ENCODE measurements at places on chromosomes 7 and 10.

GRCh38 chr10:121771966-121772365, 155.9 kb downstream of the ATE1 start:
- no peak for DNase-seq

- DNase-seq = no peak
These were observed 57.8 kb upstream of the WIPF3 start for GRCh38 chr7:29748286-29749099.

DNA sequence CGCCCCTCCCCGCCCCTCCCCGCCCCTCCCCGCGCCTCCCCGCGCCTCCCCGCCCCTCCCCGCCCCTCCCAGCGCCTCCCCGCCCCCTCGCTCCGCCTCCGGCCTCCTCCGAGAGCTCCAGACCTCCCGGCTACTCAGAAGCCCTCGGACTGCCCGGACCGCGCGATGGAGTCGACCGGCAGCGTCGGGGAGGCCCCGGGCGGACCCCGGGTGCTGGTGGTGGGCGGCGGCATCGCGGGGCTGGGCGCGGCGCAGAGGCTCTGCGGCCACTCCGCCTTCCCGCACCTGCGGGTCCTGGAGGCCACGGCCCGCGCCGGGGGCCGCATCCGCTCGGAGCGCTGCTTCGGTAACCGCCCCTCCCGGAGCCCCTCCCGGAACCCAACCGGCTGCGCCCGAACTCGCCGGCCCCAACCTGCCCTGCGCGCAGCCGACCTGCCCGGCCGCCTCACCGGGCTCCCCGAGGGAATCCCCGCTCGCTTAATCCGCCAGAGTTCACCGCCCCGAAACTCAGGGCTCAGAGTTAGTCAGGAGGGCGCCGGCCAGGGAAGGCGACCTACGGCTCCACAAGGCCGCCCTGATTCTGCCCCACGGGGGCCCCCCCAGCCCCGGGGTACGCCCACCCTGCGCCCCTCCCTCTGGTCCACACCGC, at the start of gene PAOX:
PAOX (plus strand) TSS at position 111 of the 649 bp plus-strand sequence; CDS start at position 166, 55 bp downstream.
- DNase-seq = peak; percentile 73

- DNase-seq = no peak
These were observed 100.7 kb upstream of the PRKCQ start for GRCh38 chr10:6680735-6681134.

GRCh38 chr7:22435720-22436119, 64.3 kb downstream of the STEAP1B start:
- DNase-seq = no peak

DNA sequence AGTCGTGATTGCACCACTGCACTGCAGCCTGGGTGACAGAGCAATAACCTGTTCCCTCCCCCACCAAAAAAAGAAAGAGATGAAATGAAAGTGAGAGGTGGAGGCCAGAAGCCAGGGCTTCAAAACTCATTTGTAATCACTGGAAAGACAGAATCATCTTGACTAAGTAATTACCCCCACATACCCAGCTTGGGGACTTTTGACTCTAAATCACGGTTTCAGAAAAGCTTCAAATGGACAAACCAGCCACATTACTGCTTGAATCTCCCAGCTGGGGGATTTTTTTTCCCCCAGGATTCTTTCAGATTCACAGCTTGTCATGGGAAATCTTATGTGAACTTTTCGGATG, 361.0 kb downstream of the FRMD4A start:
- DNase-seq = no peak

- no peak for DNase-seq
These were observed 41.1 kb downstream of the PPP1R3C start for GRCh38 chr10:91591797-91592174.

GRCh38 chr7:141165521-141165920, 91.7 kb downstream of the TMEM178B start:
- no peak for DNase-seq

GRCh38 chr10:113335592-113335991, 217.3 kb upstream of the HABP2 start:
- no peak for DNase-seq

GRCh38 chr7:83985821-83986220, 208.8 kb downstream of the SEMA3A start:
- DNase-seq = no peak

DNA sequence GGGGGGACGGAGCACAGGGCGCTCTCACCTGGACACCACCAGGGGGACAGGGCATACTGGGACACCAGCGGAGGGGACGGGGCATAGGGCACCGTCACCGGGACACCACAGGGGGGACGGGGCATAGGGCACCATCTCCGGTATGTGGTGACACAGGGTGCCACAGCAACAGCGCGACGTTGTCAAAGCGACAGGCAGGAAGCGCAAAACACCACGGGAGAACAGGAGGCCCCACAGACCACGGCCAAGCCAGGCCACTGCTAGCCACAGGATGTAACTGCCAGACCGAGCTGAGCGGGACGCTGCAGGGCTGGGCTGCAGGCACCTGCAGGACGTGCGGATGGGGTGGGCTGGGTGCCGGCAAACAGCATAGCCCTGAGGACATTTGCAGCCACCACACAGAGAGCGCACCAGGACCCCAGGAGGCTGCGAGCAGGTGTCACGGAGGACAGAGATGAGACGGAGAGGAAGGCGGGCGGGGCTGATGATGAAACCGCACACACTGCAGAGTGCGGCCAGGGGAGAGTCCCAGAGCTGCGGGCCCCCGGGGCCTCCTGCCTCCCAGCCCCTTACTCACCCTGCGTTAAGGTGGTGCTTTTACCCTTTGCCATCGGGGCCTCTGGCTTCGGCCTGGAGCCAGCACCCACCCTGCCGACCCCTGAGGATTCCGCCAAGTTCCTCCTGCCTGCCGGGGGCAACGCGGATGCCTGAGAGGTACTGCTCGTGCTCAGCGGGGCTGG, 17.5 kb downstream of the MICALL2 start:
- DNase-seq = no peak

DNA sequence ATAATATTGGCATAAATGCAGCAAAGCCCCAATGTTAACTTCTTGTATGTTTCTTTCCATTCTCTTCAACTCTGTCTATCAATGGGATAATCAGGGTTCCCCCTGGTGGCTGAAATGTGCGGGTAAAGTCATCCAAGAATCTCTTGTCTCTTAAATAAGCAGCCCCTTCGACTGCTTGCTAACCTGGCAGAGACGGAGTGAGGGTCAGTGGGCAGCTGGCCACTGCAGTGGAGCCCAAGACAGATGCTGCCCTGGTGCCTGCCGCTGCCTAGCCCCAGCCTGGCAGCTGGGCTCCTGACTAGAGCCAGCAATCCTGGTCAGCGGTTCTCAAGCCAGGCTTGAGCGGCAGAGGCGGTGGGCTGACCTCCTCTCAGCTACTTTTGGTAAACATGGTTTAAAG, 248.9 kb downstream of the COBL start:
- DNase-seq = peak; percentile 36

DNA sequence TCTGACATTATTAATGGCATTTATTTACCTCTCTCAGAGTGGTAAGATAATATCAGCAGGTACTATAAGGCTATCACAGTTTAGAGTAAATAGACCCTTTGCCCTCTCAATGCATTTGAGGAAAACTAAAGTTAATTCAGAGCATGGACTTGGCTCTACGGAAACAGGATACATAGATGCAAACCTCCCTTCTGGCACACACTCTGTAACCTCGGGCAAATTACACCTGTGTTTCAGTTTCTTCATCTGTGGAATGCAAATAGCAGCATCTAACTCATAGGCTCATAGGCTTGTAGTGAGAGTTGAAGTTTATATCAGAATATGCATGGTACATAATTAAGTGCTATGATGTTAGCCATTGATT, 5.6 kb downstream of the RAPGEF5 start:
- DNase-seq = no peak

- no peak for DNase-seq
These were observed 104.4 kb upstream of the ZMIZ1 start for GRCh38 chr10:78964274-78964951.

DNA sequence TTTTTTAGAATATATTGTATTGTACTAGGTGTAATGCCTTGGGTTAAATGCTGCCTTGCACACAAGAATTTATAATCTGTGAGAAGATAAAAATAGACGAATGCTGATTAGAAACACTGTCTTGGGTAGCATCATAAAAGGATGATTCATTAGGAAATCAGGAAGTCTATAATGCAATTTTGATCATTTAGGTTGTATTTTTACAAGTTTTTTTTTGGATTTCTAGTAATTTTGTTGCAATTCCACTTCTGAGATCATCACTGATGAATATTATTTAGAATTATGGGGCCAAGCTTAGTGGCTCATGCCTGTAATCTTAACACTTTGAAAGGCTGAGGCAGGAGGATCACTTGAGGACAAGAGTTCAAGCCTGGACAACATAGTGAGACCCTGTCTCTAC, 29.6 kb downstream of the WBP1L start:
- DNase-seq = no peak

DNA sequence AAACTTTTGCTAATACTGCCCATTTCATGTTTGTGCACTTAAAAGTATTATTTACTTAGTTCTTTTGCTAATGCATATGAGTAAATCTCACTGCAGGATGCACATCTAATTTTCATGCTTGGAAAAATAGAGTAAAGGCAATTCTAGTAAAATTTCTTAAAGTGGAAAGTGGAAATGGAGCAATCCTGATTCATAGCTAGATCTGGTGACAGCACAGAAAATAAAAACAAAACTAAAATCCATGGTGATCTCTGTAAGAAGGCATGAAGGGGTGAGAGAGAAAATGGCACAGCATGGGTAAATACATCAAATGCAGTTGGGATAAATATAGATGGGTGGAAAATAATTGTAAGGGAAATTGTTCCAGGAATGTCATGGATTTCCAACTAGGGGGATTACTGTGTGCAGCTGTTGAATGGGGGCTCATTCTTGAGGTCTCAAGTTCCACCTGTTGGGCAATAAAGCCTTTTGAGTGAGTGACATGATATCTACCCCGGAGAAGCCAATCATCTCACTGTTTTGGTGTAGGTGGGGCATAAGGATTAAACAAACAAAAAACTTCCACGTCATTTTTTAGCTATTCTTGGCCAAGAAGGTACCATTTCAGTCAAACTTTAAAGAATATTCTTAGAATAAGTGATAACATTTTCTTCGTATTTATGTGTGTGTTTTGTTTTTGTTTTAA, 1.7 kb upstream of the MCU start:
- no peak for DNase-seq

- no peak for DNase-seq
These were observed 70.4 kb downstream of the ITIH5 start for GRCh38 chr10:7596356-7596755.

DNA sequence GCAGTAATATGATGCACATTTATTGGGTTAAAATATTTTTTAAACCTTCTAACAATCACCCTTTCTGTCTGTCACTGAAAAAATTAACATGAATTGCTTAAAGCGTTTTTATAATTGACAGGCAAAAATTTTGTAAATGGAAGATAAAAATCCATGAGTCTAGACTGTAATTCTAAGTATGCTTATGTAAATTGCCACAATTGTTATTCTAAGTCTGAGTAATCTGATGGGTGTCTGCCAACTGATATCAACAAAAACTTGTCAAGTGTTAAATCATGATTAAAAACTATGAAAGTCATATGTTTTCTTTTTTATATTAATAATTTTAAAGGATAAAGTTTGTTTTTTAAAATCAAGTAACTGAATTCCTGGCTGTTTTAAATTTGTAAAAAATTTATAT, 208.2 kb downstream of the CDK14 start:
- no peak for DNase-seq

- no peak for DNase-seq
These were observed 14.2 kb upstream of the HPS1 start for GRCh38 chr10:98460837-98461499.

GRCh38 chr10:47143072-47143471, 156.9 kb upstream of the GDF10 start:
- DNase-seq = no peak

- no peak for DNase-seq
These were observed 223.2 kb downstream of the CCSER2 start for GRCh38 chr10:84551437-84552120.

- peak; percentile 67 for DNase-seq
These were observed 7.8 kb downstream of the LIPM start for GRCh38 chr10:88810196-88810961.

All from CD4-positive, alpha-beta T cell treated with Interleukin-21 for 1 hour (primary cell).